Stimulated activated CD4-positive, alpha-beta T cell treated with anti-CD3 and anti-CD28 coated beads, Interleukin-1b, Interleukin-23, amount 100 ng/mL, for 1 hour (primary cell): ENCODE measurements at places on chromosomes 11 and 22.

DNA sequence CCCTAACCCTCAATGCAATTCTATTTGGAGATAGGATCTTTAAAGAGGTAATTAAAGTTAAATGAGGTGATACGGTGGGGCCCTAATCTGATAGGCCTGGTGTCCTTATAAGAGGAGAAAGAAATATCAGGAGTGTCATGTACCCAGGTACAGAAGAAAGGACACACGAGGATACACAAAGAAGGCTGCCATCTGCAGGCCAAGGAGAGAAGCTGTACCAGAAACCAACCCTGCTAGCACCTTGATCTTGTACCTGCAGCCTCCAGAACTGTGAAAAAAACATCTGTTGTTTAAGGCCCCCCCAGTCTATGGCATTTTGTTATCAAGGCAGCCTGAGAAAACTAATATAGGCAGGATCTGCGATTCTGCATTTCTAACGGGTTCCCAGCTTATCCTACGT is 44.2 kb downstream of the FBXO7 start:
- no peak for DNase-seq

- DNase-seq = no peak
Measured at GRCh38 chr22:28896611-28897010, 13.2 kb downstream of the ZNRF3 start.

DNA sequence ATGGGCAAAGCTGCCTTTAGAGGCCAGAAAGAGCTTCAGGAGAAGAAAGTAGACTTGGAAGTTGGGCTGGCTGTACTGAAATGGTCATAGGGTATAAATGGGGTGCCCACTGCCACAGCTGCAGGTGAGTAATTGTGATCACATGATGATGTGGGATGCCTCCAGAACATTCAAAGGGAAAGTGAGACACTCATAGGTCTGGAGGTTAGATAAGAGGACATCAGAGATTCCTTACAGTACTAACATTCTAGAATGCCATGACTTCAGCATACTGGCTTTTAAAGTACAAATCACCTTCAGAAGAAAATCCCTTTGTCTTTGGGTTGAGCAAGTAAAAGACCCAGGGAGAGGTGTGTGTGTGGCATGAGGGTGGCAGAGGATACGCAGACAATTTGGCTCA is 419.2 kb downstream of the TENM4 start:
- DNase-seq = no peak

GRCh38 chr22:22088658-22089458 is 106.3 kb upstream of the TOP3B start:
- no peak for DNase-seq

DNA sequence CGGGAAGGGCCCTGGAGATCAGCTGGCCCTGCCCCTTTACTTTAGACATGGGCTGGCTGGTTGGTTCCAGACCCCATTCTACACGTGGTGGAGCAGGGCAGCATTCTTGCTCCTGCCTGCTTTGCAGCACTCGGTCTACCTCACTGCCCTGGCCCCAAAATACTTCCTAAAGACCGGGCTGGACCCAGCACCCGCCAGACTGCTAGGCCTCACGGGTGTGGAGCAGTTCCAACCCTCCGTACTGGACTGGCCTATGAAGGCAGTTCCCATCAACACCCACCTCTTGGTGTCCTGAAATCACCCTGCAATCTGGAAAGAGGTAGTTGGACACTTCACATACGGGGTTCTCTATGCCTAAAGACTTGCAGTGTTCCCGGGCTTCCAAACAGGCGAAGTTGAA is 6.4 kb downstream of the MCAT start:
- no peak for DNase-seq

GRCh38 chr11:103794262-103794661 is 242.2 kb upstream of the DDI1 start:
- DNase-seq = no peak
